ENCODE measurements at places on chromosomes 12 and 14.

GRCh38 chr12:23550753-23551152 lies 398.7 kb downstream of the SOX5 start:
- no peak for DNase-seq

DNA sequence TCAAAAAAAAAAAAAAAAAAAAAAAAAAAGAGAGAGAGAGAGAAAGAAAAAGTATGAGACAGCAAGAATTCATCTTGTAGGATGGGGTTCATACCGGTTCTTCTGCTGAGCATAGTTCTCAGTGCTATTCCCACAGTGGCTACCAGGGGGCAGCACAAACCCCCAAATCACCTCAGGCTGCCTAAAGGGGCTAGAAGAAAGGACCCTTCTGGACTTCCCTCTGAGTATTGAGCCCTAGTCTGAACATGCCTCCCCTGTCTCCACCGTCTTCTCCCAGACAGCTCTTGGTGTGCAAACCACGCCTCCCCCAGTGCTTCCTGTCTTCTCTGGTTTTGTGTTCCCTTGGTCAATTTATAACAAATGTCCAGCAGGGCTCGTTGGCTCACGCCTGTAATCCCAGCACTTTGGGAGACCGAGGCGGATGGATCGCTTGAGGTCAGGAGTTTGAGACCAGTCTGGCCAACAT lies 31.3 kb upstream of the SMUG1 start:
- DNase-seq, result peak; percentile 50

DNA sequence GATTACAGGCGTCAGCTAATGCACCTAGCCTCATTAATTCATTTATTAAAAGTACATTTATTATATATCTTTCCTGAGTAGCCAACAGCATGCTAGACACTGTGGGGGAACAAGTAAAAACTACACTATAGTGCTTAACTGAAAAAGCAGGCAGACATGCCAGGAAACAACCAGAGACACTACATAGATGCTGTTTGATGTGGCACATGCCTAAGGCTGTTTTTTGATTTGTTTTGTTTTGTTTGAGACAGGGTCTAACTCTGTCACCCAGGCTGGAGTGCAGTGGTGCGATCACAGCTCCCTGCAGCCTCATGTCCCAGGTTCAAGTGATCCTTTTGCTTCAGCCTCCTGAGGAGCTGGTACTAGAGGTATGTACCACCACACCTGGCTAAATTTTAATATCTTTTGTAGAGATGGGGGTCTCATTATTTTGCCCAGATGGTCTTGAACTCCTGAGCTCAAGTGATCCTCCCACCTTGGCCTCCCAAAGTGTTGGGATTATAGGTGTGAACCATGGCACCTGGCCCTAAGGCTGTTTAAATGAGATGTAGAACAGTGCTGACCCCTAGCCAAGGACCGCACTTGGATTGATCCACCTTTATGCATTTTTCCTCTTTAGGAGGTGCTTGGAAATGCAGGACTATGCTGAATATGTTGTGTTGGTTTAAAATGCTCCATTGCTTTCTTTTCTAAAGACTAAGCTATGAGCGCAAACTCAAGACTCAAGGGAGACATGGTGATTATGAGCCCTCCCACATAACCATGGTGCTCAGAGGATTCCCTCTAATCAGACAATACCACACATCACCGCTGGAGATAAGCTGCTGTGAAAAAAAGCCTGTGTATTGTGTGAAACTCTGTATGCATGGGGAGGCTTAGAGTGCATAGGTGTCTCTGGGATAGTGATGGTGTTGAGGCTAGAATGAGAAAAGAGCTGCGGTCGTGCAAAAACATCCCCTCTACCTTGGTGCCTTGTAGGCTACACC lies 10.5 kb upstream of the C14orf93 start:
- no peak for DNase-seq

DNA sequence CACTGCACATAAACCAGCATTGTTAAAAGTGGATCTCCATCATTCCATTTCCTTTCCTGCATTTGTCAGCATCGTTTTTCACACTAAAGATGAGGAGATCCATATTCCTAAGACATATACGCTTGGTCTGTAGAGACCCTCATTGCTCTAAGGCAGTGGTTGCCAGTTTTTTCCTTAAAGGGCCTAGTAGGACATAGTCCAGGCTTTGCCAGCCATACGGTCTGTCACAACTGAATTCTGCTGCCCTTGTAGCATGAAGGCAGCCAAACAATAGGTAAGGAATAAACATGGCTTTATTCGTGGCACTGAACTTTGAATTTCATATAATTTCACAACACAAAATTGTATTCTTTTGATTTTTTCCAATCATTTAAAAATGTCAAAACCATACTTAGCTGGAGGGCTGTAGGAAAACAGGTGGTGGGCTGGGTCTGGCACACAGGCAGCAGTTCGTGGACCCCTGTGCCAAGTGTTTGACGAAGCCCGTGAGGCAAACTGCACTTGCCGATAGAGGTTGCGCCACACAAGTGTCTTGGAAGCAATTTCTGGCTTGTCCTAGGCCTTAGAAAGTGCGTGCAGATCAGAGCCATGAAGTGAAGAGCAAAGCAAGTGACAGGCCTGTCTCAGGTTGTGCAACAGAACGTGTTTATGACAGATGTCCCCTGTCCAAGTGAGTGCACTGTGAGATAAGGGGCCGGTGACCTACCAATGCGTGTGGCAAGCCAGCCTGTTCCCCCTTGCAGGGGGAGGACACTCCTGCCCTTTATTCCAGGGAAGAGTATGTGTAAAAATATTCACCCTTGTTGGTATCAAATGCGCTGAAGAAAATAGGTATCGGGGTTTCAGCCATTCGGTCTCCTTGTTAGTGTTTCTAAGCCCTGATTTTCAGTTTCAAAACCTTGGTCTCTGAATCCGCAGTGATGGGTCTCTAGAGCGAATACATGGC lies 916 bp upstream of the CHPT1 start:
- peak; percentile 40 for DNase-seq

DNA sequence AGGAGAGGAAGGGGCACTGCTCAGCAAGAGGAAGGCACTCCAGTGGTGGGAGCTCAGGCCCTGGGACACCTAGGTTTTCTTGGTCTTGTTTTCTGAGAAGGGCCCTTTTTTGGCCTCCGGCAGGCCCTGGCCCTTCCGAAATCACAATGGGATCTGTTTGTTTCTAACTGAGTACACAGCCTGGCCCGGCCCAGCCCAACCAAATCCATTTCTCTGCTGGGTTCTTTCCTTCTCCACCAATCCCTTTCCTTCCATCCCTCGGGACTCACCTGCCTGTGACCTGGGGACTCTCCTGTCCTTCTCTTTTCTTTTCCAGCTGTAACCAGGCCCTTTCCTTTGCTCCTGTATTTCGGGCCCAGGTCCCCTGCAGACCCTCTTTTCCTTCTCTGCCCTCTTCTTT lies 18.6 kb downstream of the TEAD4 start:
- DNase-seq, result no peak

Measured in MV-4-11 (cell line).